Stimulated activated CD8-positive, alpha-beta memory T cell treated with anti-CD3 and anti-CD28 coated beads, Interleukin-4, amount 100 ng/mL, for 1 hour (primary cell): ENCODE measurements at places on chromosomes 2 and 18.

GRCh38 chr2:16330012-16330411 is 335.6 kb downstream of the CYRIA start:
- DNase-seq, result no peak

GRCh38 chr2:65605743-65606058 is 173.3 kb upstream of the SPRED2 start:
- DNase-seq, result no peak

GRCh38 chr18:54835944-54836343 is 7.7 kb downstream of the RAB27B start:
- no peak for DNase-seq

- DNase-seq, result no peak
Observed at GRCh38 chr18:23776306-23776705, 87.1 kb downstream of the LAMA3 start.

GRCh38 chr18:79046522-79046921 is 22.7 kb upstream of the ATP9B start:
- no peak for DNase-seq

- no peak for DNase-seq
Observed at GRCh38 chr2:30772021-30772705, 35.1 kb downstream of the CAPN13 start.

GRCh38 chr2:119692310-119692709 is 13.3 kb downstream of the TMEM177 start:
- DNase-seq, result no peak

DNA sequence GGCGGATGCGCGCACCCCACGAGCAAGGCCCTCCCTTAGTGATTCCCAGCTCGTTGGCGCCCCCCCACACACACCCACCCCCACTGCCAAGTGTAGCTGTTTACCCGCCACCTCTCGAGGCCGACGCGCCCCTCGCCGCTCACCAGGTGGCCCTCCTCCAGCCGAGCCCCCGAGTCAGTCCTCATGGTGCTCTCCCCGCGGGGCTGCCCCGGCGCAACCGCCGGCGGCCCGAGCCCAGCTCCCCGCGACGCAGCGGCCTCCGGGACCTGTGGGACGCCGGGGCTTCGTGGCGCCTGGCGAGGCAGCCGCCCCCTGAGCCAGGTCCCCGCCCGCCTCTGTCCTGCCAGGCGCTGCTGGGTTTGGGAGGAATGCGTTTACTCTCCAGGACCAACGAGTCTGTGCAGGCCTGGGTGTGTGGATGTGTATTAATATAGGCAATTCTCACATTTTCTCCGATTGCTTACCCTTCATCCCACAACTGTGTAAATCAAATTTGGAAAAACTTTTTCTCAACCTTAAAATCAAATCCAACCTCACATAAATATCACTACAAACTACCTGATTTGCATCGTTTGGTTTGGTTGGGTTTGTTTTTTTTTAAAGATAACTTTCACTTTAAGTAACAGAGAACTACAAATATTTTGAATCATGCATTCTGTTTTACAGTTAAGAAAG is at the start of gene TMEM237:
Gene TMEM237, minus strand, starts transcription at position 288 of the 675 bp plus-strand sequence. Its CDS starts 103 bp downstream, at position 185.
- no peak for DNase-seq

GRCh38 chr2:20635675-20636584 is 15.0 kb downstream of the HS1BP3 start:
- no peak for DNase-seq

GRCh38 chr2:231701456-231702373 is 6.6 kb upstream of the PTMA start:
- no peak for DNase-seq

- DNase-seq, result no peak
Observed at GRCh38 chr18:52682260-52682659, 342.3 kb downstream of the DCC start.

DNA sequence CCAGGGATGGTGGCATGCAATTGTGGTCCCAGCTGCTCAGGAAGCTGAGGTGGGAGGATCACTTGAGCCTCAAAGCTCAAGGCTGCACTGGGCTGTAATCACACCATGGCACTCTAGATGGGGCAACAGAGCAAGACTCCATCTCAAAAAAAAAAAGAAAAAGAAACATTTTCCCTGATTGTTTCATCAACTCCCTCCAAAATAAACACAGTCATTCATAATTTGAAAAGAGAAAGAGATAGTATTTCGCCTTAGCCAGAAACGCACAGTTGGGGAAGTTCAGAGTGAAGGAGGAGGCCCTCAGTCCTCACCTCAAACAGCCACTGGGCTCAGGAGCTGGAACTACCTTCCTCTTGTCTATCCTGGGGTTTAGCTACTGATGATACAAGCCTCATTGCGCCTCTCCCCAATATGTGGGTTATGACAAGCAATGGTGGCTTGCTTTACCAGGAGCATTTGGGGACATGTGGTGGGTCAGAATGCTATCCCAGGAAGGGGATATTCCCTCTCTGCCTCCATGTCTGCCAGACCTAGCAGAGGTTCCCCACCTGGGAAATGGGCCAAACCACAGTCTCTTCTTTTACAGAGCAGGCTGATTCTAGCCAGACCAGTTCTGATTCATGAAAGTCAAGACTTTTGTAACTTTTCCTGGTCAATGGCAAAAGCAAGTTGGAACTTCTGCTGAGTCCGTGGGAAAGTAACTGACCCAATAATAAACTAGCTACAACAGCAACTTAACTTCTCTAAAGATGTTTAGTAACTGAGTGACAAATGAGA is 22.2 kb upstream of the TMEM87B start:
- DNase-seq, result no peak

GRCh38 chr18:22493255-22493654 is 75.5 kb upstream of the CTAGE1 start:
- DNase-seq, result no peak

DNA sequence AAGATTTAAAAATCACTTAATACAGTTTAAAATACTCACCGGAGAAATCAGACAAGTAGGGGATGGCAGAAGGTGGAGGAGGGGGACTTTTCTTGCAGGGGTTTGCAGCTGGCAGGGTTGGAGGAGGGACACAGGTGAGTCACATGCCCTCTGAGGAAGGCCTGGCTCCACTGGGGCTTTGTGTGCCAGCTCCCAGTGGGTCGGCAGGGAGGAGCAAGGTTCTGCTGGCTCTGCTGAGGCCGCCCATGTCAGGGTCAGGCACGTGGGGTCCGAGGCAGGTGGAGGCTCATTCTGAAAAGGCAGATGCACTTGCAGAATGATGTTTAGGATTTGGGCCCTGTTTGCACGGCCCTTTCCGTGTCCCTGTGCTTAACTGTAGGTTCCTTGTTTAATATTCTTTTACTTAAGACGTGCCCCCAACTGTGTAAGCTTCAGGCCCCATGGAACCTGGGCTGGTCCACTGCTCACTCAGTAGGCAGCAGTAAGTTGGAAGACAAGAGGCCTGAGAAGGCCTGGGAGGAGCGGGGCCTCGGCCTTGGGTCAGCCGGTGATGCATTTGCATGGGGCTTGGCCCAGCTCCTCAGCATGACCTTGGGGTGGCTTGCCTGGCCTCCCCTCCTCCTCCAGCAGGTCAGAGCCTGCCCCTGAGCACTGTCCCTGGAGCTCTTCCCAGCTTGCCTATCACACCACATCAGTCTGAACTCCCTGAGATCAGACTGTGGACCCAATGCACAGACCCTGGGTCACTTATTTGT is 141.0 kb downstream of the GLI2 start:
- no peak for DNase-seq

- no peak for DNase-seq
Observed at GRCh38 chr2:76731157-76731556, 791.0 kb downstream of the LRRTM4 start.

- DNase-seq, result no peak
Observed at GRCh38 chr2:53631313-53632125, 136.1 kb upstream of the CHAC2 start.
